ENCODE measurements at places on chromosomes 11 and 22. TPM values are rescaled to one million over a fixed set of nuclear protein-coding genes. Genes with fewer than 3 reads are reported as not detected.

- DNase-seq = no peak
Measured at GRCh38 chr11:17719028-17719937, at the start of gene MYOD1. Gene MYOD1, plus strand, starts transcription at chr11:17719571. Its CDS starts 212 bp downstream, at chr11:17719783.

DNA sequence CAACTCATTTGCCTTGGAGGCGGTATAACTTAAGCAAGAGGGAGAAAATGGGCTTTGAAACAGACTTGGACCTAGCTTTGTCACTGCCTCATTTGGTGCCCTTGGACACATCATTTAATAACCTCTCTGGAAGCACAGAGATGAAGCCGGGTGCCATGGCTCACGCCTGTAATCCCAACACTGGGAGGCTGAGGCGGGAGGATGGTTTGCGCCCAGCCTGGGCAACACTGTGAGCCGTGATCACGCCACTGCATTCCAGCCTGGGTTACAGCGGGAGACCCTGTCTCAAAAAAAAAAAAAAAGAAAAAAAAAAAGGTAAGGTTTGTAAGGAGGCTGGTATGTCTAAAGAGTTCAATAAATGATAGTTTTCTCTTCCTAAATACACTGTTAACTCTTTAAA is 806 bp downstream of the COA4 start:
- no peak for DNase-seq

Gene MUC5AC
- polyA plus RNA-seq = not detected

Gene OR52I2
- polyA plus RNA-seq = not detected

All from BJ (cell line).